Fibroblast of upper back skin (primary cell): ENCODE measurements at places on chromosomes 11 and 22.

DNA sequence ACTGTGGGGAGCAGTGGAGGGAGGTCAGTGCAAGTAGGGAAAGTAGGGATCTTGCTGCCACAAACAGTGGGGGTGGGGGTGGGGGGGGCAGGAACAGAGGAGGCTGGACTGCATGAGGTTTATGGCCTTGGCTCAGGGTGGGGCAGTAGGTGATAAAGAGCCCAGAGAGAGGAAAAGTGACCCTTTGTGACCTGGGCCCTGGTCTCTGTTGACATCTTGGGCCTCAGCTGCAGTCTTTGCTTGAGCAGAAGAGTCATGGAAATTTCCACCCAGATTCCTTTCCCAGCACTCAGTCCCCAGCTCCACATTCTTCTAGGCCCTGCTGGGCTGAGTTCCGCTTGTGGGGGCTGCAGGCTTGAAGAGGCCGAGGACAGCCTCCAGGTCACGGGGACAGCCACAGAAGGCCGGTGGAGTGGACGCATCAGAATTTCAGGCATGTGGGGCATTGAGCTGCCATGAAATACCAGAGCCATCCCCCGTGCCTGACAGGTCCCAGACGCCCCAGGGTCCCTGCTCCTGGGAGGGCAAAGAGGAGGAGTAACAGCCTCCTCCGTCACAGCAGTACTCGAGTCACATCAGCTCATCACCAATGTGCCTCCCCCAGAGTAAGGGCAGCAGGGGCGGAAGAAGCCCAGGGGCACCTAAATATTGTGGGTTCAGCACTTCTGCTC lies 9.7 kb upstream of the MALAT1 start:
- peak; percentile 78 for DNase-seq

- DNase-seq: no peak
Observed at GRCh38 chr22:17753401-17753989, 20.8 kb downstream of the BID start.

DNA sequence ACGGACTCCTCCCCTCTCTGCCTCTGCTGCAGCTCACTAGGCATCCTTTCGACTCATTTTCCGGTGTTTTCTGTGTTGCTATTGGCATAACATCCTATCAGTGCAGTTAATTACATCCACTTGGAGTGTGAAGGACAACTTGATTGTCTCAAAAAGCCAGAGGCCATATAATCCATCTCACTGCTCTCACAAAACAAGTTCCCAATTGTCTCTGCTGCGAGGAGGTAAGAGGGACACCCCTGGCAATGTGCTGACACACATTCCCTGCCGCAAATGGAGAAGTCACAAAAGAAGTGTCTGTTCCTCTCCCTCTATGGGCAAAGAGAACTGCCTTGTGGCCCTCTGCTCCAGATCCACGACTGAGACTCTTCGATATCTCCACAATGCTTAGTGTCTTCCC lies 618.4 kb downstream of the OPCML start:
- DNase-seq: no peak

- DNase-seq: no peak
Observed at GRCh38 chr11:131985846-131986301, 615.5 kb downstream of the NTM start.

DNA sequence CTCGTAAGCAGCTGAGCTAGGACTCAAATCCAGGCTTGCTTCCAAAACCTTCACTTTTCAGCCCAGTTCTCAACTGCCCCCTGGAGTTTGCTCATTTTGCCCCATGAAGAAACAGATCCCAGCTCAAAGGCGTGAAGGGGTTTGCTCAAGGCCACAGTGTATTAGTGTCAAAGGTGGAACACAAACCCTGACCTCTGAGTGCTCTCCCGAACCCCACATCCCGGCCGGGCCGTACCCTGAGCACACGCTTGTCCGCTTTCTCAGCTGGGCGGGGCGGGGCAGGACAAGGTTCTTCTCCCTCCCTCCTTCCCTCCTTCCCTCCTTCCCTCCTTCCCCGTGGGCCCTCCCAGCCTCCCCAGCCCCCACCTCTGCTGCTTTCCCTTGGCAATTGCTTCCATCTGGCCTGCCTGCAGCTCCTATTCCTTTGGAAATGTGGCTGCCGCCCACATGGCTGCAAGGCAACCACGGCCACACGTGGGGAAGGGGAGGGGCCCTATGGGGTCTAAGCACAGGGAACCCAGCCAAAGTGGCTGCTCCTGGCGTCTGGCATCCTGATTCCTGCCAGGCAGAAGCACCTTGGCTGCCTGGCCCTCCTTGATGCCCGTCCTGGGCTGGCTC lies 4.1 kb downstream of the ST3GAL4 start:
- DNase-seq: peak; percentile 92
